ENCODE measurements at places on chromosomes 2 and 18. TPM values are rescaled to one million over a fixed set of nuclear protein-coding genes. Genes with fewer than 3 reads are reported as not detected.

- DNase-seq = no peak
- no peak overlapping the region for H3K4me3 ChIP-seq
- H3K27me3 ChIP-seq = no peaks in the 10 kb centered on the region
- H3K27ac ChIP-seq = no peak overlapping the region
Observed at GRCh38 chr2:79393806-79394484, 118.9 kb upstream of the CTNNA2 start.

- no peak overlapping the region for H3K4me3 ChIP-seq
- H3K4me1 ChIP-seq = peaks cover 7% of the 10 kb centered on the region
- no peak for DNase-seq
Observed at GRCh38 chr2:130328710-130329109, 14.0 kb upstream of the IMP4 start.

DNA sequence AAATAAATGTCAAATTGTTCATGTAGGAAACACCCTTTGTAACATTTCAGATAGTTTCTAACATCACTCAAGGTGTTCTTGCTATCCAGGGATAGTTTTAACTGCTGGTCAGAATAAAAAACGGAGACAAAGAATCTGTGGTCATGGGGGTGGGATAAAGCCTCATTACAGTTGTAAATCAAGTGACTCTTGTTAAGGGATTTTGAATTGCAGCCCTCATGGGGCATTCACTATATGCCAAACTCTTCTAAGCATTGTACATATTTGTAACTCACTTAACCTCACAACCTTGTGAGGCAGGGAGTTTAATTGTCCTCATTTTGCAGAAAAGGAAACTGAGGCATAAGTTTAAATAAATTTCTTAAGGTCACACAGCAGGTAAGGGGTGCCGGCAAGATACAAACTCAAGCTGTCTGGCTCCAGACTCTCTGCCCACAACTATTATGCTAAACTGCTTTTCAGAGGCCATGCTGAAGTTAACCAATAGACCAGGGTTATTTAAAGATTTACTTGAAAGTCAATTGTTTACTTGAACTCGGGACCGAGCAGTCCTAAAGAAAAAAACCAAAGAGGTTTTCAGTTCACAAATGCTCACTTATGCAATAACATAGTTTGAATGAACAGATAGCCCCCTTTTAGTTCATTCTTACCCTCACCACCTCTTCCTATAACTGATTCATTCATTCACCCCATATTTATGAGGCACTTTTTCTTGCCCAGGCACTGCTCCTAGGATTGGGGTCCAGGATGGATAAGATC lies 121.6 kb upstream of the FZD5 start:
- H3K4me1 ChIP-seq = peaks cover 8% of the 10 kb centered on the region
- H3K27me3 ChIP-seq = no peaks in the 10 kb centered on the region
- no peak overlapping the region for H3K27ac ChIP-seq

DNA sequence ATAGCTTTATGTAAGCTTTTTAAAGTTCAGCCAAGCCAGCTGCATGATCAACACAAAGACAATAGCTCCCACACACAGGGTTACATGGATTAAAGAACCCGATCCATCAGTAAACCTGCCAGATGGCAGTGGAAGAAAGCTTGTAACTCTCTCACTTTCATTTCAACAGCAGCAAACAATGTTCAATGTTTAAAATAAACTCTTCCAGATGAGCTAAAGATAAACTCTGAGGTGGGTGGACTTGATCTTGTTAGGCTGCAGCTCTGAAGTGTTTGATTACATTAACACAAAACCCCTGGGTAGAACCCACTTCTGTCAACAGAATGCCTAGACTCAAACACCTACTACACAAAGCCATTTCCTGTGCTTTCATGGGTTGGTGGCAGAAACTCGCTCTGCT lies 13.9 kb downstream of the RDH14 start:
- no peaks in the 10 kb centered on the region for H3K36me3 ChIP-seq
- no peak overlapping the region for H3K27ac ChIP-seq
- no peaks in the 10 kb centered on the region for H3K27me3 ChIP-seq

- H3K27ac ChIP-seq = no peak overlapping the region
- no peaks in the 10 kb centered on the region for H3K4me1 ChIP-seq
- H3K27me3 ChIP-seq = no peaks in the 10 kb centered on the region
- H3K36me3 ChIP-seq = no peaks in the 10 kb centered on the region
Observed at GRCh38 chr2:134080386-134081089, 173.3 kb upstream of the MGAT5 start.

DNA sequence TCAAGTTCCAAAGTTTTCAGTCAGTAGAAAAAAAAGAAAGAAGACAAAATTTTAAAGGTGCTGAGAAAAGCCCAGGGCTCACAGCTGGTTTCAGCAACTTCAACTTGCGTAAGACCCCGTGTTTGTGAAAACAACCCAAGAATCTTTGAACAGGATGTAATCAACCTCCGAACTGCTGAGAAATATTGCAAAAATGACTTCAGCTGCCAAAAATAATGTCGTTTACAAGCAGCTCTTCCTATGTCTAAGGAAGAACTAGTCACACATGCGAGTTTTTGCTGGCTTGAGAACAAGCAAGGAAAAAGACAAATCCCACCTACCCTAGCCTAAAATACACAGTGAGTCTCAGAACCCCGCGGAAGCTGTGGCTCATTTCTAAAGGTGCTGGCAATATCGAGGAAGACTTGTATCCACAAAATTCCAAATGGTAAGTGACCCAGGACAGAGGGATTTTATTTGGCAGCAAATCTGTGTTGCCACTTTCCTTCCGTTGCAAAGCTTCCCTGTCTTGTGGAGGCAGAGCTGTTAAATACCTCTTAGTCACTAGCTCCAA lies 59.8 kb upstream of the SLC8A1 start:
- no peak overlapping the region for H3K4me3 ChIP-seq
- H3K4me1 ChIP-seq = peaks cover 5% of the 10 kb centered on the region

- H3K4me1 ChIP-seq = no peaks in the 10 kb centered on the region
- no peak overlapping the region for H3K27ac ChIP-seq
- no peaks in the 10 kb centered on the region for H3K27me3 ChIP-seq
- H3K4me3 ChIP-seq = no peak overlapping the region
Observed at GRCh38 chr18:50218432-50219197, 23.7 kb upstream of the MYO5B start.

DNA sequence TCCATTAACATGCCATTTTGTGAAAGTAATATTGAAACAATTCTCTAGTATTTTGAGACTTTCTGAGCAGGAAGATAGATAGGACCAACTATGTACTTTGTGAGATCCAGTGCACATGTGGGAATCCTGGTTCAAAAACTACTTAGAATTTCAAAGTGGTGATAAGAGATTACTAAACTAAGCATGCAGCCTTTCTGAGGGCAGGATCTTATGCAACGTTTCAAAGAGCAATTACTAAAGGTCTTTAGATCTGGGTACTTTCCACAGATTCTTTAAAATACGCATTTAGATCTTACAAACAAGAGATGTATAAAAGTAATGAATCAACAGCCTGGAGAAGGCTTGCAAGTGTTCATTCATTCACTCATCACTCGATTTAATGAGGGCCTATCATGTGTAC lies 124.4 kb upstream of the TRIB2 start:
- H3K4me1 ChIP-seq = peaks cover 9% of the 10 kb centered on the region
- no peak overlapping the region for H3K4me3 ChIP-seq
- H3K36me3 ChIP-seq = no peaks in the 10 kb centered on the region
- H3K27ac ChIP-seq = no peak overlapping the region
- no peaks in the 10 kb centered on the region for H3K27me3 ChIP-seq

DNA sequence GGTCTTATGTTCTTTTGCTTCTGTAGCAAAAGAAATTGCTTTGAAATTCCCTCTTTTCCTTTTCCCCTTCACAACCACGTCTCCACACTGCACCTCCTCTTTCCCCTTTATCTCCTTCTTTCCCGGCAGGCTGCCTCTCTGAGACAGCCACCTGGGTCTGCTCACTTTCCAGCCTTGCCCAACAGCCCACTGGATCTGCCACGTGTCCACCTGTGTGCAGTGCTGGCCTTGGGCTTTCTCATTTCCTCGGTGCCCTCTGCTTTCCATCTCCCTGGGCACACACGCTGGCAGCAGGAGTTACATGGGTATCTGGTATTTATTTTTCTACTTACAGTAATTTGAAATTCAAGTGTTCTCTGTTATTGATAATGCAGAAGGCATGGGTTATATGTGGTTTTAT lies 213.4 kb upstream of the LYPD1 start:
- no peak overlapping the region for H3K27ac ChIP-seq
- no peaks in the 10 kb centered on the region for H3K27me3 ChIP-seq
- DNase-seq = no peak
- no peaks in the 10 kb centered on the region for H3K36me3 ChIP-seq
- no peak overlapping the region for H3K4me3 ChIP-seq

- no peaks in the 10 kb centered on the region for H3K36me3 ChIP-seq
- no peaks in the 10 kb centered on the region for H3K27me3 ChIP-seq
- no peak overlapping the region for H3K4me3 ChIP-seq
Observed at GRCh38 chr18:14089191-14089590, 43.0 kb downstream of the ZNF519 start.

DNA sequence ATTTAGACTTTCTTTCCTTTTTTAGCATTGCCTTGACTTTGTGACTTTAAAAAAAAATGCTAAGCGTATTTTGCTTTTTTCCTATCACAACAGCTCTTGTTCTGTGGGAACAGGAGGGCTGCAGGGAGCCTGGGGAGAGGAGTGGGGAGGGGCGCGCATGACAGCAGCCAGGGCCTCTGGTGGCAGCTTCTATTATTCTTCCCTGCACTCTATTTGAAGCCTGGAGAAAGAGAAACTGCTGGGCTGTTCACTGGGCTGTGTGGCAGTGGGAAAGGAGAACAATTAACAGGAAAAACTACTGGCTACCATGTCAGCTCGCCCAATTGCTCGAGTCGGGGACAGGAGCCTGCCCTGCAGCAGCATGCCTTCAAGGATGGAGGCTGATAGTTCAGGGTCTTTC lies 119.0 kb upstream of the ZBTB14 start:
- H3K4me3 ChIP-seq = no peak overlapping the region
- no peak overlapping the region for H3K27ac ChIP-seq
- no peaks in the 10 kb centered on the region for H3K4me1 ChIP-seq
- no peaks in the 10 kb centered on the region for H3K27me3 ChIP-seq

DNA sequence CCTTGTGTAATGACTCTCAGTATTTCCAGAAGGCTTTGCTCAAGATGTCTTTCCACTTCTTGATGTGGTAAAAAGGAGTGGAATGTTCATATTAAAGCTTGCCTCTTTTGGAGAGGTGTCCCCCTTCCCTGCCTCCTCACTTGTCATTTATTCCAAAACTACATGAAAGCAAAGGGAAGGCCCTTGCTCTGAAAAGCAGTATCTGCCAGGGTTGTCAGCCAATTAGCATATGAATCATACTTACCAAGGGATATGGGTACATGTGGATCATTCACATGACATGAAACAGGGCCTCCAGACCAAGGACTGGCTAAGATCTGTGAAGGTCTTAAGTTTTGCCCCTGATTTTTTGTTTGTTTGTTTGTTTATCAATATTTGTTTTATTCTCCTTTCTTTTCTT lies 31.3 kb downstream of the ANXA4 start:
- H3K4me1 ChIP-seq = peaks cover 14% of the 10 kb centered on the region
- no peaks in the 10 kb centered on the region for H3K27me3 ChIP-seq
- DNase-seq = no peak
- no peak overlapping the region for H3K4me3 ChIP-seq
- peak overlapping the region; percentile 47 for H3K27ac ChIP-seq

DNA sequence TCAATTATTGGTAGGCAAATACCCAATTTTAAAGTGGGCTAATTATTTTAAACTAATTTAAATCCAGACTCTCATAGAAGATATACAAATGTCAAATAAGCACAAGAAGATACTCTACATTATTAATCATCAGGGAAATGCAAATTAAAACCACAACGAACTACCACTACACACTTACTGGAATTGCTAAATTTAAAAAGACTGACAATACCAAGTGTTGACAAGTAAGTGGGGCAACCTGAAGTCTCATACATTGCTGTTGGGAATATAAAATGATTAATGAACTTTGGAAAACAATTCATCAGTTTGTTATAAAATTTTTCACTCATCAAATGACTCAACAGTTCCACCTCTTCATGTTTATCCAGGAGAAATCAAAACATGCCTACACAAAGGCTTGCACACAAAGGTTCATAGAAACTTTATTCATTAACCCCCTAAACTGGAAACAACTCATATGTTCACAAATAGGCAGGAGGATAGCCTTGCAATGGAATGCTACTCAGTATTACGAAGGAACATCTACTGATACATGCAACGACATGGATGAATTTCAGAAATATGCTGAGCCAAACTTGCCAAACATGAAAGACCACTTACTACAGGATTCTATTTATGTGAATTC lies 120.8 kb downstream of the MCFD2 start:
- DNase-seq = no peak
- no peaks in the 10 kb centered on the region for H3K27me3 ChIP-seq
- no peaks in the 10 kb centered on the region for H3K36me3 ChIP-seq
- H3K4me1 ChIP-seq = peaks cover 4% of the 10 kb centered on the region
- no peak overlapping the region for H3K27ac ChIP-seq

GRCh38 chr2:71603311-71603811 lies 150.0 kb downstream of the DYSF start:
- DNase-seq = peak; percentile 11
- no peaks in the 10 kb centered on the region for H3K27me3 ChIP-seq
- H3K36me3 ChIP-seq = no peaks in the 10 kb centered on the region
- H3K27ac ChIP-seq = no peak overlapping the region
- H3K4me3 ChIP-seq = no peak overlapping the region

GRCh38 chr2:220442012-220442411 lies 814.6 kb downstream of the SLC4A3 start:
- H3K27ac ChIP-seq = no peak overlapping the region
- H3K4me3 ChIP-seq = no peak overlapping the region
- H3K27me3 ChIP-seq = no peaks in the 10 kb centered on the region
- no peaks in the 10 kb centered on the region for H3K4me1 ChIP-seq

DNA sequence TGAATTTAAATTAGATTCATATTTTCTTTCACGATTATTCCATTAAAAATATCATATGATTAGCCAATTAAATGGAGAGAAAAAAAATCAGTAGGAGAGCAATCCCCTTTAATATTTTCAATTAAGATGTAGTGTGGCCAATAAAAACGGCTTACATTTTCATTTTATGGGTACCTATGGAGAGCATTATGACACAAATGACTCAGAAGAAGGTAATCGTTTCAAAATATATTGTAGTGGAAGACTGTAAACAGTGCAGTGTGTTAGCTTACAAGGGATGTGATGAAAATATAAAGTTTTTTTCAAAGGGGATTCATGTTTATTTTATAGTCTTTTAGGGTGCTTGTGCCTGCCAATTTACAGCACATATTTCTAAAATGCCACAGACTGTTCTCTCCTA lies 1507.4 kb upstream of the CELF4 start:
- H3K27ac ChIP-seq = no peak overlapping the region
- H3K36me3 ChIP-seq = no peaks in the 10 kb centered on the region
- DNase-seq = no peak
- H3K4me1 ChIP-seq = no peaks in the 10 kb centered on the region
- no peak overlapping the region for H3K4me3 ChIP-seq

The FSHR gene
- not detected for total RNA-seq

The SRD5A2 gene
- total RNA-seq = not detected

The GALNT13 gene
- 3.1 TPM for total RNA-seq

The RNU2-63P gene
- total RNA-seq = not detected

The IER3IP1 gene
- 8.6 TPM for total RNA-seq

The REG3A gene
- not detected for total RNA-seq
